Stimulated activated CD4-positive, alpha-beta T cell treated with anti-CD3 and anti-CD28 coated beads, Interleukin-1b, Interleukin-23, amount 100 ng/mL, for 48 hours (primary cell): ENCODE measurements at places on chromosomes 4 and X.

GRCh38 chrX:149161435-149162088 lies 343.5 kb downstream of the IDS start:
- DNase-seq: no peak

GRCh38 chrX:68175562-68175961 lies 257.7 kb downstream of the OPHN1 start:
- DNase-seq: no peak

- DNase-seq: no peak
Observed at GRCh38 chr4:168805341-168805740, 204.7 kb downstream of the CBR4 start.

- DNase-seq: no peak
Observed at GRCh38 chr4:113958766-113959538, 20.5 kb downstream of the ARSJ start.

DNA sequence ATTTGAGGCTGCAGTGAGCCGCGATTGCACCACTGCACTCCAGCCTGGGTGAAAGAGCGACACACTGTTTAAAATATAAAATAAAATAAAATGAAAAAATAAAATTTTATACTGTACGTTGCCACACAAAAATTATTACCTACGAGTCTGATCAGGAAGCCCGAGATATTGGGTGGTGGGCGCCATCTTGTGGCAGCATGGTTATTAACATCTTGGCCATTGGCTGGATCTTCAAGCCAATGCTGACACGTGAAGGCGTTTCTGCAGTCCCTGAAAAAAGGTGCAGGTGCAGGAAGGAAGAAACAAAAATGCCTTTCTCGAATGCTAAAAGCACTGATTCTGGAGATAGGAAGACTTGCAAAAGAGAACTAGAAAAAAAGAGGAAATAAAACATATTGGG lies 4.9 kb upstream of the TLR8 start:
- DNase-seq: peak; percentile 59

DNA sequence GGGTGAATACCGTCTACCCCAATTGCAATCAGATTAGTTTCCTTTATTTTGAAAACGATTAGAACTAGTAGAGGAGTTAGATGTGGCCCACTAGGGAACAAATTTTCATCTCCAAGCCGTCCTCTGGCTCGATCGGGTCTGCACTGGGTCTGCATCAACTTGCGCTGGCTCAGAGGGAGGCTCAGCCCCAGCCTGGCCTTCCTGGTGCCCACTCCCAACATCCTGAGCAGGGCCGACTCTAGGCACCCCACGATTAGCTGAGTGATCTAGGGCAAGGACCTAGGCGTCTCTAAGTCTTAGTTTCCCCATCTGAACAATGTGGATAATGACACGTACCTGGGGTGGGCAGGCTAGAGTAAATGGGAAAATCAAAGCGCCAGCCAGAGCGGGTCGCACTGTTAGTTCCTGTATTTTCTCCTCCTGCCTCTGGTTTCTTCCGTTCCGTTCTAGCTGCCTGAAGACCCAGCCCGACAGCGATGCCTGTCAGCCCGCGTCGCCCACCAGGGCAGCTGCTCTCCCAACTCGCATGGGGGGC lies 7.7 kb upstream of the HAND2 start:
- no peak for DNase-seq

GRCh38 chrX:47749185-47749967 lies 87.3 kb upstream of the ZNF81 start:
- no peak for DNase-seq

DNA sequence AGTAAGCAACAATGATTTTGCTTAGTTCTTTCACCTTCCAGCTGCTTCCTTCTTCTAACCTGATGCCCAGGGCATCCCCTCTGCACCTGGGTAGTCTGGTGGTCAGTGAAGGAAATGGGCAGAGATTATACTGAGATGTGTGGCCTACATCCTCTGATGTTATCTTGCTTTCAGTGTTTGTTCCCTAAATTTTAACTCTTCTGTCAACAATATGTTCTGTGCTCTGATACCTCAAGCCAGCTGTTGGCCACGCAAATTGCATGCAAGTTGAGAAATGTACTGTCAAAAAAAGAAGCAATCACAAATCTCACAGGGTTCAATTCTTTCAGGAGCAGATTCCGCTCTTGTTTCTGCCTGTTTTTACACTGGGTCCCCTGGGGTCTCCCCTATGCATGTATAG lies 73.8 kb downstream of the FBXW7 start:
- DNase-seq: no peak

DNA sequence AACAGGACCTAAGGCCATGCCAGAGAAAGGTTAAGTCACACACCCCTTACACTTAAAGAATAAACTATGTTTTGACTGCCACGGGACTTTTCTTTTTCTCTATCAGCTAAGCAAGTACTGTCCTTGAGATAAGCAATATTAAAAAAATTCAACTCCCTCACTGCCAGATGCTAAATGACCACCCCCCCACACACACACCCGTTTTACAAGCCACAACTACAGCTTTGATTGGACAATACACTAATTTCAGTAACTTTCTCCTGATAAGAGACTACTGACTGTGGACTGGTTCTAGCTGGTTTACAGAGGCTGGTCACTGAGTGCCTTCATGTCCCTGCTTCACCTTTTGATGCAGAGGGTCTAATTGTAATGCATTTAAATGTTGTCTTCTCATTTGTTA lies 63.9 kb upstream of the HOPX start:
- DNase-seq: no peak

DNA sequence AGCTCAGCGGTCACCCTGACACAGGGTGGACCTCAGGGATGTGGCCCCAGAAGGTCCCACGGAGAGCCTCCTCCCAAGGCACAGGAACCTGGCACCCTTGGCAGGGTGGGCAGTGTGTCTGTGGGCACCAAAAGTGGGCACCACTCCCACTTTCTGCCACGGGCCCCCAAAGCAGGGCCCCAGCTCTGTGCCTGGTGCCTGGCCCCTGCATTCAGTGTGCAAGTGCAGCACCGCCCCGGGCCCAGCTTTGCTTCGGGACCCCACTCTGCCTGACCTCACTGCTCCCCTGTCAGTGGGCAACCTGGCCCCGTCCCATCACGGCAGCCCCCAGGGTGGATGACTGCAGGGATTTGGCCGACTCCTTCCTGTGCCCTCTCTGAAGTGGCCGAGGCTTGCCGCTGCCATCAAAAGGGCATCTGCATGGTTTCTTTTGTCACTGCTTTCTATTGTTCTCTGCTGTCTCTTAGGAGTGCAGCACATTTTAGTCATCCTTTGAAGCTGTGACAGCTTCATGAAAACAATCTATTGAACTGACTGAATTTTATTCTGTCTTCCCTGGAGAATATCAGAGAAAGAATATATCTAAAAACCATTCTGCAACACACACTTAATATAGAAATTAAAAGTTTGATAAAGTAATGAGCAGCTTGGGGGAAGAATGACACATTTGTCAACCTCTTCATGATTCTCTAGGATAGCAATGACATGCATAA lies 302.4 kb downstream of the FAM47B start:
- no peak for DNase-seq

DNA sequence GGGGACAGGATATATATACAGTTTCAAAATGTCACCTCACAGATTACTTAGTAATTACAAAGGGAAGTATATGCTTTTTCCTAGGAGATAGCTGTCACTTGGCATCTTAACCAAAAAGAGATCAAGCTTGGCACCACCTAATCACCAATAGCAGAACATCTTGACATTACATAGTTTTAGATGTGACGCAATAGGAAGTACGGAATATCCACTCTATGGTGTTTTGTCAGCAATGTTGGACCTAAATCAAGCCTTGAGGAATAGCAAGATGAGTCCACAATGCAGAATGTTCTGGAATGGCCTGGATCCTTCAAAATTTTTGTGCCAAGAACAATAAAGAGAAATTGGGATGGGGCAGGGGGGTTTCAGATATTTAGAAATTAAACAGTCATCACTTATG lies 1488.2 kb downstream of the FSTL5 start:
- no peak for DNase-seq

DNA sequence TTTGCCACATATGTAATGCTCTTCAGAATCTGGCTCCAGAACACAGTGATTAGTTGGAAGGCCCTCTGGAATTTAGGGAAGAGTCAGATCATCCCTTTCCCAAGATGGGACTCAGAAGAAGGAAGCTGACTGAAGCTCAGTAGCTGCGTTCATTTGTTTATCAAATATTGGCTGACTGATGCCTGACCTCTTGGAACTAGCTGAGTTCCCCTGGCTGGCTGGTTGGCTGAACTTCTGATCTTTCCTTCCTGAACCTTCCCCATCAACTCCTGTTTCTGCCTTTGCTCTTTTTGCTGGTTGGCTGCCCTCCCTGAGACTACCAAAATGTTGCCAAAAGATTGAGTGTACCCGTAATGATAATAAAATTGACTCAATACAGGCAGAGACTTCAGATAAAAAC lies 866.5 kb upstream of the INTU start:
- no peak for DNase-seq

DNA sequence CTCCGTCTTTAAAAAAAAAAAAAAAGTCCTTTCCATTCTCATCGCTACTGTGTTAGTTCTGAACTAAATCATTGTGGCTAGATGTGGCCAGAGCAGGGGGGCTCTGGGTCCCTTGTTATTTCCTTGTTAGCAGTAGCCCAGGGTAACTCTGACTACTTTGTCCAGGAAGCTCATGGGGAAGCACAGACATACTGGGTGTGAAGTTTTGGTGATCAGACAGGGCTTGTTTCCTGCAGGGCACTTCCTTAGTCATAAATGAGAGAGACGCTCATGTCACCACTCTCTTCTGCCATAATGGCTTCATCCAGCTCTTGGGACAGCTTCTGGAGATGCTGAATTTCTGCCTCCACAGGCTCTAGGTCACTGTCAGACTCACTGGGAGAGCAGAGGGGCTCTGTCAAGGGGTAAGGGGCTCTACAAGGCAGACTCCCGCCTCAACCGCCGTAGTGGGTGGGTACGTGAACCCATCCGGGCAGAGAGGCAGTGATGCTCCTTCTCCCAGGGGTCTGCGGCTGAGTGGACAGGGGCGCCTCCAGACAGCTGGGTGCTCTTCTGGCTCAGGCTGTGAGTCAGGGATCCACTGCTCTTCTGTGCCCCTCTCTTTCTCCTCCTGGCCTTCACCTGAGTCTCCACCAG lies 12.9 kb downstream of the STIM2 start:
- peak; percentile 73 for DNase-seq

- DNase-seq: peak; percentile 23
Observed at GRCh38 chrX:39440799-39441284, 639.6 kb downstream of the MID1IP1 start.

- no peak for DNase-seq
Observed at GRCh38 chr4:141609243-141609642, 27.1 kb upstream of the IL15 start.

DNA sequence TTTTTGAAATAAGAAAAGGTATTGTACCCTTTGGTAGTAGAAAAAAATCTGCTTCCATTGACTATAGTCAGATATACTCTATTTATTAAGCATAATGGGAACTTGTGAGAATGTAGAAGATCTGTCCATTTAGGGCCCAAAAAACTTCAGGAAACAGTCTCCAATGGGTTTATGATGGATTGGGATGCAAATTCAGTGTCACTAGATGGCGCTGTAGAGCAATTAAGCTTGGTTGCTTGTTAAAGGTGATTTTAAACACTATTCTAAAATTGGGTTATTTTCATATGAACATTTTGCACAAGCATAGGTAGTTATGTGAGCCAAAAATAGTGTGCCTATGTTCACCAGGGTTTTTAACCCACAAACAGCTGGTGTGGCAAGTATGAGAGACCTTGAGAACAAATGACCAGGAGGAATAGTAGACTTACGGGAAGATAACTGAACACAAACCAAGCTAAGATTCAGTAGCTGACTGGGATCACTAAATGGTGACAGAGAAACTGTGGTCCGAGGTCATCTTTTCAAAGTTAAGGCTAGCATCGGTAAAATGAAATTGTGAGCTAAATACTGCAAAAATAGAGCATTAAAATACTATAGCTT lies 80.3 kb upstream of the LSM6 start:
- DNase-seq: peak; percentile 4

DNA sequence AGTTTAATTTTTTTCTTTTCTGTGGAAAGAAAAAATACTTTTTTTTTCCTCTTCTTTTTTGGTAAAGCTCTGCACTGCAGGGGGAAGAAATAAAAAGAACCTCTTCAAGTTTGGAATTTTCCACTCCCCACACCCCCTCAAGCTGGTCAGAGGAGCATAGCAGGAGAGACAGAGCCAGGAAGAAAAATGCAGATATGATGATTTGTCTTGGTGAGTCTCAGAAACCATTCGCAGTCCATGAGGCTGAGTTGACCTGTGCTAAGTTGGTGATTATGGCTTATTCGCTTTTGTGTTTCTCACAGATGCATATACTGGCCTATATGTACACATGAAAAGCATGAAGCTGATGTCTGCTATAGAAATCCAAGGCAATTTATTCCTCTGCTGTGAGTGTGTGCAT lies 205.9 kb downstream of the LDB2 start:
- no peak for DNase-seq

GRCh38 chr4:79823148-79823763 lies 249.8 kb downstream of the ANTXR2 start:
- DNase-seq: no peak

GRCh38 chr4:86891762-86892635 lies at the start of gene C4orf36:
TSS of gene C4orf36 (minus strand) at chr4:86892422. CDS start at chr4:86891520, 902 bp downstream.
- DNase-seq: peak; percentile 45

DNA sequence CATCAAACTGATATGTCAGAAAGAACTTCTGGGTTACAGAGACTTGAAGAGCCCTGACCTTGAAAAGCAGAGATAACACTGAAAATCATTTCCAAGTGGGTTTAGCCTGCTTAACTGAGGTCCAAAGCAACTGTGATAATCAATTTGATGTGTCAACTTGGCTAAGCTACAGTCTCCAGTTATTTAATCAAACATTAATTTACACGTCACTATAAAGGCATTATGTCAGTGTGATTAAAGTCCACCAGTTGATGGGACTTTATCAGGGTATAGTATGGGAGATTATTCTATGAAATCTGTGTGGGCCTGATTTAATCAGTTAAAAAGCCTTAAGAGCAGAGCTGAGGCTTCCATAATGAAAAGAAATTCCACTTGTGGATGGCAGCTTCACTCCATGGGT lies 69.1 kb upstream of the PRSS48 start:
- no peak for DNase-seq

DNA sequence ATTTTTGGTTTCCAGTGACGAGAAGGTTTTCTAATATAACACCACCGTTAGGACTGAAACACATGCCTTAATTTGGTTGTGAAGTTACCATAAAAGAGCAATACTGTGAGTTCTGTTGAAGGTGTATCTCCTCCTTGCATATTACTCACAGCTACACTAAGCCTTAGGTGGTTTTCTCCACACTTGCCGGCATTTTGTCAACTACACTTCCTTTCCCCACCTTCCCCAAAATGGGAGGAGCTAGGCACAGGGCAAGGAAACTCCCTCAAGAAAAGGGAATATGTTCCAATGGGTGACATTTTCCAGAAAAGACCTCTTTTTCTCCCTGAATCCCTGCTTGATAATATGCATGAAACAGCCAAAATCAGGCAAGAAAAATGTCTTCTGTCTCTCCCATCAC lies 44.8 kb downstream of the RELL1 start:
- DNase-seq: no peak

- DNase-seq: no peak
Observed at GRCh38 chr4:126386512-126386911, 1071.8 kb downstream of the FAT4 start.

- no peak for DNase-seq
Observed at GRCh38 chr4:161817914-161818313, 345.9 kb downstream of the FSTL5 start.

- DNase-seq: peak; percentile 51
Observed at GRCh38 chr4:40688446-40689095, 58.9 kb upstream of the RBM47 start.

- no peak for DNase-seq
Observed at GRCh38 chr4:78777576-78777940, 1.4 kb downstream of the BMP2K start.
